ENCODE measurements at places on chromosomes 12 and 14.
A peak's percentile ranks its signal among the peaks of the same experiment; 100 is the strongest.

- DNase-seq: no peak
Measured at GRCh38 chr12:103793046-103793445, 48.0 kb downstream of the NT5DC3 start.

GRCh38 chr14:105126981-105127329, 41.6 kb downstream of the JAG2 start:
- DNase-seq: no peak

DNA sequence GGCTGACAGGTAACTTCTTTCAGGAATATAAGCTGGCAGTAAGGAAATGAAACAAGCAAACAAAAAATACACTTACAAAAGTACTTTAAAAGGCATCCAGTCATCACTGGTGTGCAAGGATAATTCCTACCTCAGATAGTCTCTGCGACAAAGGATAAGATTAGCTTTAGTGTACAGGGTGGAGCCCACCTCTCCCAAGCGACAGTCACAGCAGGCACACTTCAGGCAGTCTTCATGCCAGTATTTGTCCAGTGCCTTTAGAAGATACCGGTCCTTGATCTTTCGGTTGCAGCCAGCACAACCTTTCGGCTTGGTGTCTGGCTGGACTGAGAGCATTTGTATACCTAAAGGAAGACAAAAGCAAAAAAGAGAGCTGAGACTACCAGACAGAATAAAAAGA, 5.4 kb downstream of the LMO3 start:
- DNase-seq: no peak

DNA sequence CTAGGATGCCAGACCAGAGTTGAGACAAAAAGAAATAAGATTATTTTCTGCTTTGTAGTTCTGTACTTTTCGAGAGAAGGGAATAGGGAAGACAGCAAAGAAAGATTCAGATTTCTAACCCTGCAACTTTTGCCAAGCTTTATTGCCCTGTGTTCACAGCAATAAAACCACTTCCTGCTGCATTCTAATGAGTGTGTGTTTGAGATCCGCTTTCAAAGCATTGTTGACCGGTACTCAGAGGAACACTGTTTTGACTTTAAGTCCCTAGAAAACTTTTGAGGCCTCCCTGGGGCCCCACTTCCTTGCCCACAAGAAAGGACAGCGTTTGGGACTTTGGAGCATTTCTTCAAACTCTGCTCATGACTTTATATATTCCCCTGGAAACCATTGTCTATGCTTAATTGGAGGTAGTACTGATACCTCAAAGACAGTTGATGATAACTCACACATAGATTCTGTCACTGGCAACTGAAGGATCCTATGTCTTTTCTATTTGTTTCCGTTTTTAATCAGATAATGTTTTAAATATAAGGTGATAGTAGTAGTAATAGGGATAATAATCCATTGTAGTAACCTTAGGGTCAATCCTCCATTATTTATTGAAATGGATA, 1.3 kb downstream of the RNASE6 start:
- DNase-seq: no peak

DNA sequence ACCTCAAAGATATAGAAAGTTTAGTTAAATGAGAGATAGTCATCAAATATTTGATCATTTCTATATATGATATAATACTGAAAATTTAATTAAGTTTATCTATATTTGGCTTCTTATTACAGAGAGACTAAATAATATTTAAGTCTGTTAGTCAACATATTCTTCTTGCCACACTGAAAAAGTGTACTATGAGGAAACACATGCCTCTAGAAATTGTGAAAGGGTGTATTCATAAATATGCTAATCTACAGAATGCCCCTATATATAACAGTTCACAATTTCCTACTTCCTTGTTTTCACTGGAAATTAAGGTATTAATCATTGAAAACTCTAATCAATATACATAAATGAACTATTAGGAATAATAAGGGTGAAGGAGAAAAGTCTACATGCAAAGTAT, 31.4 kb upstream of the ETV6 start:
- no peak for DNase-seq

DNA sequence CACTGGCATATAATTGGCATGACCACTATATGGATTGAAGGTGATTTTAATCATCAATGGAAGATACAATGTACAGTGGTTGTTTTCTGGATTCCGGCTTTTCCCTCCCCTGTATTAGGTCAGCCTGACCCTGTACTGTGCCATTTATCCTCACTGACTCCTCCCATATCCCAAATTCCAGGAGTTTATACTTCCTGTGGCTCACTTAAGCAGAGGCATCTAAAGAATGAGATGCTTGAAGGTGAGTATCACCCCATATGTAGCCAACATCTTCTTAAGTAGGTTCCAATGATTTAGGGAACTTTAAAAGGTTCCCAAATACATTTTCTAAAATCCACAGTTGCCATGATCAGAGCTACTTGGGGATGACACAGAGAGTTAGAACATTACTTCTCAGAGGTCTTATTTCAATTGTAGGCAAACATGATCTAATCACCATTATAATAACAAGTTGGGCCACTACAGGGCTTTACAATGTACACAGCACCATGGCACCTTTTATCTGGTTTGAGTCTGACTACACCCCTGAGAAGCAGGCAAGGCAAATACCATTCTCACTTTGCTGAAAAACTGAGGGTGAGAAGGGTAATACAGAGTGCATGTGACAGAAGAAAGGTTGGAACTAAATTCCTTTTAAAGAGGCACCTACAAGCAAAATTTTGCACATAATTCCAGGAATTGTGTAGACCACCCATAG, 212.3 kb upstream of the GARIN6 start:
- no peak for DNase-seq

DNA sequence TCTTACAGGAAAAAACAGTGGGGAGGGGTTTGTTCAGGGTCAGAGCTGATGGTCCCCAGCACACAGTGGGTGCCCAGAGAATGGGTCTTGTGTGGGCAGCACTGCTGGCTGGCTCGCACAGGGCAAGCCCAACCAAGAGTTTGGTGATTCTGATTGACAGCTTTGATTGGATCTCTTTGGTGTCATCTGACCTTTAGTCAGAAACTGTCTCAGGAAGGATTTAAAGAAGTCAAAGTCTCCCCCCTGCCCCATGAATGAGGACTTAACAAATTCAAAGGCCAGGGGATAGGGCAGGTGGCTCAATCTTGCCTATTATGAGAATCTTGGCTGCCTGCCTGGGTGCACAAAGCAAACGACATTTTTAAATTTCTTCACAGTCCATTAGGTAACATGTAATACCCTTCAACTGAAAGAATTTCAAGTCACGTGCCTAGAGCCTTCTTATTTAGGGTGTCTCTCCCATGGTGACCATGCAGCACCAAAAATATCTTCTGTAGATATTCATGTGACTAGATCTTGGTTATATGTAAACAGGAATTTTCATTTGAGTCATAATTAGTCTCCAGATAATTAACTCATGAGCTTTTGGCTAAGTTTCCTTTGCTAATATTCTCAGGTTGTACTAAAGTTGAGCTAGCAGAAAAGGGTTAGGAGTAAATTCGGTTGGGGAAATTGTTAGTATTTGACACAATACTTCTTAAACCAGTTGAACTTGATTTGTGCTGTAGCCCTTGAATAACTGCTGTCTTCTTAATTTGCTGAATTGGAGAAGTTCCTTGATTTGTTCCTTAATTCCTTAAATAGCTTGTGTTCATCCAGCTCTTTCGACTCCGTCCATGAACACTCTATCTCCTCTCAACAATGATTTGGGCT, 54.5 kb upstream of the HECTD1 start:
- DNase-seq: peak; percentile 87

- no peak for DNase-seq
Measured at GRCh38 chr12:71581206-71581605, 82.4 kb downstream of the ZFC3H1 start.

GRCh38 chr12:107275530-107275929, 182.2 kb upstream of the CRY1 start:
- no peak for DNase-seq

- peak; percentile 36 for DNase-seq
Measured at GRCh38 chr12:12081836-12082497, 11.2 kb downstream of the BCL2L14 start.

- no peak for DNase-seq
Measured at GRCh38 chr14:74563586-74564159, 48.4 kb downstream of the LTBP2 start.

- no peak for DNase-seq
Measured at GRCh38 chr12:8452036-8452435, 3.7 kb upstream of the CLEC6A start.

All from fibroblast of gingiva (primary cell).